Stimulated activated CD8-positive, alpha-beta memory T cell treated with anti-CD3 and anti-CD28 coated beads, Interleukin-4, amount 100 ng/mL, for 24 hours (primary cell): ENCODE measurements at places on chromosomes 12 and 14.

GRCh38 chr12:94193168-94193567 lies 44.8 kb downstream of the PLXNC1 start:
- no peak for DNase-seq

GRCh38 chr12:130920119-130920703 lies 33.5 kb upstream of the ADGRD1 start:
- DNase-seq: no peak

DNA sequence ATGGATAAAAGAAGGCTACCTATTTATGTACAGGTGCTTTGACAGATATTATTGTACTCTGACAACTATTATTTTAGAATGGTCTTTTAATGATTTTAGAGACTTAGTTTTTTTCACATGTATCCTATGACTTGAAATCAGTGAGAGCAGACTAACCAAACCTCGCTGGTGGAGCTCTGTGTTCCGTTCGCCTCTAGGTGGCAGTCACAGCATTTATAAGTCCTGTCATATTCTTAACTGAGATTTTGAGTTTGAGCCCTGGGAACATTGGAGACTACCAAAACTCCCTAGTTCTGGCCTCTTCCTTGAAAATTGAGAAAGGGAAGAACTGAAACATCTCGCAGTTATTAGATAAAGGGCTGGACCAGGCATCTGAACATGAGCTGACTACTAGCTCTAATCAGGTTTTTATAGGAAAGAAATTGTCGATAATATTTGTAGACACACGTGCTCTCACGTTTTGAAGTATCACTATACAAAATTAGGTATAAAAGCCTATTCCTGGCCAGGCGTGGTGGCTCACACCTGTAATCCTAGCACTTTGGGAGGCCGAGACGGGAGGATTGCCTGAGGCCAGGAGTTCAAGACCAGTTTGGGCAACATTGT lies 48.3 kb downstream of the TTLL5 start:
- peak; percentile 24 for DNase-seq

GRCh38 chr12:49761677-49762467 lies 20.5 kb downstream of the TMBIM6 start:
- no peak for DNase-seq

DNA sequence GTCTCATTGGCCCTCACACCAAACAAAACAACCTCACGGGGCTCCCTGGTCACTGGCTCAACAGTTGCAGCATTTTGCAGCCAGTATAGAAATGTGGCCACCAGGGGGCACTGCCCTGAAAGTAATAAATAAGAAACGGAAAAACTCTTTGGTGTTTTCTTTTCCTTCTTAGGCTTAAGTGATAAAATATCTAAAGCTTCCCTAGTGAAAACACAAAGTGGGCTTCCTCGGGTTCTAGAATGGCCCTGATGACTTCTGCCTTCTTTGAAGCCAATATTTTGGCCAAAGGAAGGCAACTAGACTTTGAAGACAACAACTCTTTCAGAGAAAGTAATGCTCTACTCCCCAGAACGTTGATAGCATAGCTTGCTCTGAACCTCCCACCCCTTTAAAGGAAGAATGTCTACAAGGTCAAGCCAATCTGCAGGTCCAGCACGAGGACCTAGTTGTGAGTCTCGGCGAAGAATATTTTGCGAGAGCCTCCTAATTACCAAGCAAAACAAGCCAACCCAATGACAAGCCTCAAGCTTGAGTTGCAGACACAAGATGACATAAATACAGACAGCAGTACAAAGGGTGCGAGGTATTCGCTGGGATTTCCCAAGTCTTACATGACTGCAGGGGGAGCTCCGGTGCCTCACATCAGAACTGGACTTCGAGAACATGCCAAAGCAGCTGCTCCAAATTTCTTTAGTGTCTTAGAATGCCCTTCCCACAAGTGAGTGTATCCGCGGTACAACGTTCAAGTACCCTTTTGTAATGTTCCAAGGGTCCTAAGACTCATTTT lies 2.6 kb downstream of the ITPK1 start:
- peak; percentile 62 for DNase-seq

DNA sequence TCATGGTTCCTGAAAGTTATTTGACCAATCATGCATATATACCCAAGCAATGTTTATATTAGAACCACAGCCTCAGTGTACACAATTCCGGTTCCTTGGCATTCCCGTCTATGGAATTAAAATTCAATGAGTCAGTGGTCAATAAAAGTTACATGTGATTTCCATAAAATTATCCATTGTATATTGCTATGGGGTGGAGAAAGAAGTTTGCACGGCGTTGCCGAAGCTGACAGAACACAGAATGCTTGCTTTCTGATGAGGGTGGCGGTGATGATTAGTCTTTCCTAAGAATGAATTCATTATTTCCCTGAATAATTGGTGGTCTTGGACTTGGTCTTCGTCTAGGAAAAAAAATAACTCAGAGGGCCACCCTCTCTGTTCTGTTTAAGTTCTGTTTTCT lies 214.1 kb downstream of the ANO2 start:
- no peak for DNase-seq

DNA sequence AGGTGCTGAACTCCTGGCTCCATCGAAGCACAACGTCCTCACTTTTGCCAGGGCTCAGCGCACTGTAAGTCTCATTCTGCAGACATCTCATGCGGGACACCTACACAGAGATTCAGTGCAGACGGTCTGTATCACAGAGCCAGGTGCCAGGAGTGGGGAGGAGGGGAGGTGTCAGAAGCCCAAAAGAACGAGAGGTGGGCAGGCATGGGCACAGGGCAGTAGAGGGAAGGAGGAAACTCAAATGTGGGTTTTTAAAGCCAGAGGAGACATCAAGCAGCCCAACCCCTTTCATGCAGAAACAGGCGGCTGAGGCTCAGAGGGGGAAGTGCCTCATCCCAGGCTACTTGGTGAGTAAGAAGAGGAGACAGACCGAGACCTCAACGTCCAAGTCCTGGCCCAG lies 2.5 kb upstream of the LPAR5 start:
- DNase-seq: no peak

DNA sequence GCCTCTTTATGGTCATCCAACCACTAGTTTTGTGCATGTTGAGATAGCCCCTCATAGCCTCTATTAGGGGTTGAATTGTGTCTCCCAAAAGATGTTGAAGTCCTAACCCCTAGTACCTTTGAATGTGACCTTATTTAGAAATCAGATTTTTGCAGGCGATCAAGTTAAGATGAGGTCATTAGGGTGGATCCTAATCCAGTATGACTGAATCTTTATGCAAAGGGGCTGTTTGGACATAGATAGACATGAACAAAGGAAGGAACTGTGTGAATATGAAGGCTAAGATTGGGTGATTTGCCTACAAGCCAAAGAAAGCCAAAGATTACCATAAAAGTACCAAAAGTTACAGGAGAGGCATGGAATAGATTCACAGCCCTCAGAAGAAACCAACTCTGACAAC lies 209.6 kb downstream of the NUAK1 start:
- no peak for DNase-seq
